ENCODE measurements at places on chromosomes 16 and 17.

- DNase-seq: no peak
Measured at GRCh38 chr17:31144428-31144827, 49.7 kb downstream of the NF1 start.

DNA sequence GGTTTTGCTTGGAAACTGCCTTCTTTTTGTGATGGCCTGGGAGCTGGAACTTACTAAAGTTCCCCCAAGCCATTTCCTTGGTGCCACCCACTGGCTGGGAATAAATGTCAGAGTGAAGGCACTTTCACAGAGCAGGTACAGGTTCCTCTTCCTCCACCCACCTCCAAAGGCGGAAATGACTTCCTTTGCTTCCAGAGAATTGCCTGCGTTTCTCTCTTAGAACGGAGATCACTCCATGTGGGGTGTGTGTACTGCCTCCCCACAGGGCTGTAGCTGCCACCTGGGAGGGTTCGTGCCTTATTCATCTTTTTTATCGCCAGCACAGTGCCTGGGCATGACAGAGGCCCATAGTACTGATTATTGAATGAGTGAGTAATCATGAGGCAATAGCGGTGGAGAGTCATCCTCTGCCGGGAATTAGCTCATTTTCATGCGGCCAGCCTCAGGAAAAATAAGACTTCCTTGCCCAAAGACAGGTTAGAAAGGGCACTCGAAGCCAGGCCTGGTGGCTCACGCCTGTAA is 32.2 kb upstream of the HAS3 start:
- DNase-seq: no peak

GRCh38 chr17:83028851-83029250 is 50.6 kb upstream of the METRNL start:
- DNase-seq: no peak

DNA sequence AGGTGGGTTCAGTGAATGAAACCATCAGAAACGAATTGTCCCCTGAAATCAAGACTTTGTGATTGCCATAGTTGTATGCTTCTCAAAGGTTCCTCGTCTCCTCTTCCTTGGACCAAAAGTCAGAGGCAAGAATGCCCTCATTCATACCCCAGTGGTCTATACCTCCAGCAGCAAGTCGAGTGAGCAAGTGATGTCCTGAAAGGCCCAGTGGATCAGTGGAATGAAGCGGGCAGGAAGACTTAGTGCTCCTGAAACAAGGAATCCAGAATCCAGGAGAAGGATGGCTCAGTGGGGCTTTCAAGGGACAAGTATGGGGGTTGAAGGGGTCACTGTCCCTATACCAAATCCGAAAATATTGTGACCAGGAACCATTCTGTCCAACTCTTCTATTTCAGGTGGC is 5.3 kb upstream of the ERBB2 start:
- DNase-seq: no peak

DNA sequence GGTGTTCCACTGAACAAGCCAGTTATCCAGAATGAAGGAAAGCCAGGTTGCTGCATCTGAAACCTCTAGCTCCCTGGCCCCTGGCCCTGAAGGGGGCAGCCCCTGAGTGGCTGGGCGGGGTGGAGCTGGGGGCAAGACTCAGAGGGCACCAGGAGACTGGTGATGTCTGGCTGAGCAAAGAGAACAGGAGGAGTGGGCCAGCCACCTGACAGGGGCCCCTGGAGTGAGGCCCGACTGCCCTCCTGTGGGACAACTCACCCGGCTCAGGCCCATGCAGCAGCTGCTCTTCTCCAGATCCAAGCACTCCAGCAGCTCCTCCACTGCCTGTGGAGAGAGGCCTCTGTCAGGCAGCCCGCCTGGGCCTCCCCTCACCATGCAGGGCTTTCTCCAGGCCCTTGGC is 60.4 kb downstream of the PIPOX start:
- no peak for DNase-seq

GRCh38 chr16:79449067-79449769 is 151.3 kb downstream of the MAF start:
- no peak for DNase-seq

DNA sequence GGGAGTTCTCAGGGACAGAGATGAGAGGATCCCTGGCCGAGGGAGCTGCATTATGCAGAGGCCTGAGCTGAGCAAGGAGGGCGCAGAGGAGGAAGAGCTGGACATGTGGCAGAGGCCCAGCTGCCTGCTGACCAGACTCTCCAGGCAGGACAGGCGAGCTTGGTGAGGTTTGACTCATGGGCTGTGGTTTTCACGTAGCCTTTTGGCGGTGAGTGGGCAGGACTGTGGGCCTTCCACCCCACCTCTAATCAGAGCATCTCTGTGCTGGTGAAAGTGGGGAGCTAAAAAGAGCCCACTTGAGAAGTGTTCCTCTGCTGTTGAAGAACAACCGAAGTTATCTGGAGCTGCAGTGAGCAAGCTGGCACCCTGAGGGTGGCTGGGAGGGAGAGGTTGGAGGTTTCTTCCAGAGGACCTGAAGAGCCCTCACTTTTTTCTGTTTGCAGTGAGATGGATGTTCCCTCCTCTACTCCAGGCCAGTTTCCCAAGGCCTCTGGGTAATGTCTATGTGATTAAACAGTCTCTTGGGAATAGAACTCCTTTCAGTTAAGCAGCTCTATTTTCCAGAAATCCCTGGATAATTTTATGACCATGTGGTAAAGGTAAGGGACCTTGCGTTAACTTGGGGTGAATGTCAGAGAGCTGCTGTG is 11.9 kb downstream of the EPN2 start:
- peak; percentile 14 for DNase-seq

DNA sequence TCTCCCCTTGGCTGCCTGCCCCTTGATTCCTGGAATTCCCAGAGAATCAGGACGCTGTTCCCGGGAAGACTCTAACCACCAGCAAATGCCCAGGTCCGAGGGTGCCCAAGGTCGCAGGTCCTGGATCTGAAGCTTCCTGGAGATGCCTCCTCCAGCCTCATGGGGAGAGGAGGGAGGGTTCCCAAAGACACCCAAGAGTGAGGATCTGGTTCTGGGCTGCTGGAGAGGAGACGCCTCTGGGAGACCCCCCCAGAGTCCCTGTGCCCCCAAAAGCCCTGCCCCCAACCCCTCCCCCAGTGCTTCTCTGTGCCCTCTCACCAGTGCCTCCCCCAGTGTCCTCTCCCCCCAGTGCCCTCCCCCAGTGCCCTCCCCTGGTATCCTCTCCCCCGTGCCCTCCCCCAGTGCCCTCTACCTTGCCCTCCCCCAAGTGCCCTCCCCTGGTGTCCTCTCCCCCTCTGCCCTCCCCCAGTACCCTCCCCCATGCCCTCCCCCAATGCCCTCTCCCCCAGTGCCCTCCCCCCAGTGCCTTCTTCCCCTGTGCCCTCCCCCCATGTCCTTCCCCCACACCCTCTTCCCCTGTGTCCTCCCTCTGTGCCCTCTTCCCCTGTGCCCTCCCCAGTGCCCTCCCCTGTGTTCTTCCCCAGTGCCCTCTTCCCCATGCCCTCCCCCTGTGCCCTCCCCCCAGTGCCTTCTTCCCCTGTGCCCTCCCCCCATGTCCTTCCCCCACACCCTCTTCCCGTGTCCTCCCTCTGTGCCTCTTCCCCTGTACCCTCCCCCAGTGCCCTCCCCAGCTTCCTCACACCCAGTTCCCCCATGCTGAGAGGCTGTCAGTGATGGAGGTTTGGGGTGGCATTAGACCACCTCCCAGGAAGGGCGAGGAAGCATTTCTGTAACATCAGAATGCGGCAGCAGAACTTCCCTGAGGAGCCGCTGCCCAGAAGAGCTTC is 6.3 kb upstream of the SECTM1 start:
- DNase-seq: no peak

- no peak for DNase-seq
Measured at GRCh38 chr17:79627766-79628690, 17.2 kb upstream of the RBFOX3 start.

GRCh38 chr16:27717726-27718125 is 167.8 kb downstream of the KATNIP start:
- no peak for DNase-seq

DNA sequence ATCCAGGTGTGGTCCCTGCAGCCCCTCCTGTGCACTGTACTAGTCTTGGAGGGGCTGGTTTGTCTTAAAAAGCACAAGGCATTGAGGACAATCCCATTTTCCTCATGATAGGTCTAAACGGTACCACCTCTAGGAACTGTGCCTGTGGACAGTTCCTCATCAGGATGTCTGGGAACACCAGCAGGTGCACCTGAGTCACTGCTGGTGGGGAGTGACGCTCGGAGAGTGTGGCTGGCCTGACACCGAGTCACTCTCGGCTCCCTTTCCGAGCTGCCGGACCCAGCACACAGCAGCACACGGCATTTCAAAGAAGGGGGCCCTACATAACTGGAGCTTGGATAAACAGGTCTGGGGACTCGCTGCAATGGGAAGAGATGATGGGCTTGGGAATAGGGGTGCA is 25.6 kb downstream of the LRRC75A start:
- no peak for DNase-seq

DNA sequence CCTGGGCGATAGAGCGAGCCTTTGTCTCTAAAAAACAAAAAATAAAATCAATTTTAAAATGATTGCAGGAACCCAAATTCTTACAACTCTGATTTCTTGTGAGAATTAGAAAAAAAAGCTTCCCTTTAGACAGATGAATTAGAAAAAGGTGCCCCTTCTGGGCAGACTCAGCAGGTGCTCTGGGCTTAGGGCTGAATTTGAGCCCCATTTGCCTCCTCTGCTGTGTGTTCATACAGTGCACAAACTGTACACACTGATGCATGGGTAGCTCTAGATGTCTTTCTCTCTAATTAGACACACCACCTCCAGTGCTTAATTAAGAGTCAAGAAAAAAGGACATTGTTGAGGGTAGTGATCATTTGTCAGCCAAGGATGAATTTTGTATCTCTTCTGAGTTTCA is 38.5 kb upstream of the NOL11 start:
- DNase-seq: no peak

- DNase-seq: no peak
Measured at GRCh38 chr17:42865638-42866094, 14.7 kb downstream of the AOC3 start.

GRCh38 chr16:84110527-84110926 is 6.2 kb downstream of the MBTPS1 start:
- DNase-seq: no peak

GRCh38 chr17:55116440-55116914 is 147.9 kb downstream of the STXBP4 start:
- no peak for DNase-seq

GRCh38 chr17:32958418-32958817 is 30.5 kb downstream of the TMEM98 start:
- DNase-seq: no peak

DNA sequence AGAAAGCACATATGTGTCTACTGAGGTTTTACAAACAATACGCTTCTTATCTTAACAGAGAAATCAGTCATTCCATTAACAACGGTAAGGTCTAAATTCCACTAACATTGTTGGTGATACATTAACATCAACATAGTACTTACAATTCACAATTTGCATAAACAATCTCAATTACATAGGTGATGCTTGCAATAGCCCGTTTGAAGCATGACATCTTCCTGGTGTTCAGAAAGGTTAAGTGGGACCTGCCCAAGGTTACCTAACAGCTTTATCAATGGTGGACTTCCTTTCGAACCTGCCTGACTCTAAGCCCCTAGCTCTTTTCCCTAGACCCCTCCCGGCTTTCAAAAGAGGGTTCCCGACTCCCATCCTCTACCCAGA is 699 bp downstream of the FAM222B start:
- DNase-seq: no peak

GRCh38 chr17:31405890-31406371 is 14.5 kb downstream of the RAB11FIP4 start:
- DNase-seq: no peak

- no peak for DNase-seq
Measured at GRCh38 chr17:55448681-55449080, 27.0 kb upstream of the MMD start.

DNA sequence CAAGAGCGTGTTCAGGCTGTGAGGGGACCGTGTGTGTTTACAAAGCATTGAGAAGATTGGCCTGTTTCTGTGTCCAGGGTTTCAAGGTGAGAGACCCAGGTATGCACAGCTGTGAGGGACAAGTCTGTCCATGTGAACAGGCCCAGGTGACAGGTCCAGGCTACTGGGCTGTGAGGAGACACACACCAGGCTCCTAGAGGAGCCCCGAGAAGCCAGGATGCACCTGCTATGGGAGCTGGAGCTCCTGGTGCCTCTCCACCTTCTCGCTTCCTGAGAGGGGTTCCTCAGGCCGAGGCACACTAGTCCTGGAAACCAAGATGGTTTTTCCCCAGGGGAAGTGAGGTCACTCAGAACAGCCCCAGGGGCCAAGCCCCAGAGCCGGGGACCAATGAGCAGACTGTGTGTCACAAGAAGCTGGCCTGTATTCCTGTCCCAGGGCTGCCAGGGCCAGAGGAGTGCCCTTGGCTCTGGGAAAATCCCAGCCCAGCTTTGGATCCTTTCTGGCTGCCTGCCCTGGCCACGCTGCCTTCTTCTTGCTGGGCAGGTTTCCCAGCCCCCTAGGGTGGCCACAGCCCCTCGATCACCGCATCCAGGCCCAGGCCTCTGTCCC is 153.4 kb upstream of the PLCG2 start:
- peak; percentile 89 for DNase-seq

GRCh38 chr16:86575754-86576557 is 2.4 kb upstream of the FOXL1 start:
- DNase-seq: peak; percentile 69

DNA sequence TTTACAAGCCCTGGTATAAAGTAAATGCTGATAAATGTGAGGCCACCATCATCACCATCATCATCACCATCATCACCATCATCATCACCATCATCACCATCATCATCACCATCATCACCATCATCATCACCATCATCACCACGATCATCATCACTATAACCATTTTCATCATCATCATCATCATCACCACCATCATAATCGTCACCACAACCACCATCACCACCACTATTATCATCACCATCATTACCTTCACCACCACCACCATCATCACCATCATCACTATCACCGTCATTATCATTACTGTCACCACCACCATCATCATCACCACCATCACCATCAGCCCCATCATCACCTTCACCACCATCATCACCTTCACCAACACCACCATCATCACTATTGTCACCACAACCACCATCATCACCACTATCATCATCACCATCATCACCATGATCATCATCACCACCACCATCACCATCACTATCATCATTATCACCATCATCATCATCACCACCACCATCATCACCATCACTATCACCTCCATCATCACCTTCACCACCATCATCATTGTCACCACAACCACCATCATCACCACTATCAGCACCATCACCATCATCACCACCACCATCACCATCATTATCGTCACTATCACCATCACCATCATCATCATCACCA is 16.6 kb upstream of the ZNF469 start:
- no peak for DNase-seq

DNA sequence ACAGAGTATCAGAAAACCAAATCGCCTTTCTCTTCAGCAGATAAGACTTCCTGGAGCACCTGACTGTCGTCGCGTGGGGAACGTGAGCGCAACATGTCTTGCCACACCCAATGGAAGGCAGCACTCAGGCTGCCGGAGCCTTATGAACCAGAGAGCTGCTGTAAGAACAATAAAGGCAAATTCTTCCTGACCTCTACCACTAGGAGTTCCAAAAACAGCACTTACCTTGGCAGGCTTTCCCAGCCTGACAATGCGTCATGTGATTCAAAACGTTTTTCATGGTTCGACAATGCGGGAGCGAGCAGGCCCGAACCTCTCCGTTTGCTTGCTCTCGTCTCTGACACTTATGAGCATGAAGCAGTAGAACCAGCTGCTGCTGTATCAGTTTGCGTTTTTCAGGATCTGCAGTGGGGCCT is 75.8 kb upstream of the TRAP1 start:
- no peak for DNase-seq

GRCh38 chr16:88383401-88384221 is 852 bp downstream of the ZNF469 start:
- DNase-seq: peak; percentile 47
